ENCODE measurements at places on chromosomes 3 and 15. TPM values are rescaled to one million over a fixed set of nuclear protein-coding genes. Genes with fewer than 3 reads are reported as not detected.

- no peak for DNase-seq
Measured at GRCh38 chr15:60228101-60228500, 169.7 kb downstream of the ANXA2 start.

DNA sequence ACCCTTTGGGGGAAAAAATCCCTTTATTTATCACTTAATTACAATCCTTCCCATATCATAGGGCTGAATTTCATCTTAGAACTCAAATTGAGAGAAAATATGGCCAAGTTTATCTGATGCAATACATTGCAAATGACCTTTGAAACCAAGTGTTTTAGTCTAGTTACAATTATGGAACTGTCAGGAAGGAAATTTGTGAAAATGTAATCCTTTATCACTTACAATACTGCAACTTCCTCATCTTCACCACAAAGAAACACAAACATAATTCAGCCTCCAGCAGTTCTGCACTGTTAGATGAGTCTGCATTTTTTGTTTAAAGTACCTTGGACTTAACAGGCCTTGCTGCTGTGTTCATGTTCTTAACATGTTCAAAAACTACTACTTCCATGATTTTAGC, 4.6 kb downstream of the CCPG1 start:
- DNase-seq: no peak

DNA sequence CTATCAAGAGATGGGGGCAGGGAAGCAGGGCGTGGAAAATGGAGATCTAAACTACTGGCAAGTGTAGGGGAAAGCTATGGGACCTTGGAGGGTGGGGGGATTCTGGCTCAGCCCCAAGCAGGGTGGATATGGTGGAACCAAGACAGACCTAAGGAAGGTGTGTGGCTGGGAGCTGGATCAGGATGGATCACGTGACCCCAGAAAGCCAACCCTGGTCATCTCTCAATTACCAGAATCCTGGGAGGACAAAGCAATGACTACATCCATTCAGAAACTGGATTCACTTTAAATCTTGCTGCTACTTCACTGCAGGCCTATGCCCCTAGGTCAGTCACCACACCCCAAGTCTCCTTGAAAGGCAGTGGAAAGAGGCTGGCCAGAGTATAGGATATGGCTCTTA, 68.4 kb downstream of the WHAMM start:
- no peak for DNase-seq

GRCh38 chr3:186097663-186098451, 11.0 kb downstream of the ETV5 start:
- peak; percentile 11 for DNase-seq

DNA sequence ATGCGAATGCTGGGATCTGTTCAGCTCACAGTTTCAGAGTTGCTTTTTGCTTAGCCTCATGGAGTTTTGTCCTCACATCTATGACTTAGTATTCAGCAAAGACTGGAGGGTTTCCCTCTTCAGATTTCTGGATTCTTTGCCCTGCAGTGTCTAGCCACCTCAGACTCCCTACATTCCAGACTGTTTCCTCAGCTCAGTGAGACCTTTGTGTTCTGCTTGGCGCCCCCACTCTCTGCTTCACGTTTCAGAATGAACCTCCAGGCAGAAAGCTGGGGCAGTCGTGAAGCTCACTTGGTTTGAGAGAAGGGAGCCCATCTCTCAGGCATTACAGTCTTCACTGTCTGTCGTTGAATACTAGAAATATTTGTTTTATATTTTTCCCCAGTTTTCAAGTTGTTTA, 118.1 kb downstream of the CACNA1D start:
- no peak for DNase-seq

DNA sequence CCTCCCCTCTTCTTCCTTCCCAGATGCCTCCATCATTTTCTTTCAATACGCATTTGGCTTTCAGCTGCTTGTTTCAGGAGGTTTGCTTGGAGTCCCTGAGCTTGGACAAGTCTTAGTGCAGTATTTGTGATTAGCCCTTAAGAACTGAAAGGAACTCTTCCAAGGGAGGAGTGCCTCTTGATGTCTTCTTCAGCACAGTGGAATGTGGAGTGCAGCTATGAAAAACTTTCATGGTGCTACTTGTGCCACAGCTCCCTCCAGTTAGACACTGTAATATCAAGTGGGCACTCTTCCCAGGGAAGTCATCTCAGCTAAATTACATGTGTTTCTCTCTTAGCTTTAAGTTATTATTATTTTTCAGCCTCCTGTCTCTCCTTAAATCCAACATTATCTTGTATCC, 173.1 kb downstream of the NECTIN3 start:
- DNase-seq: no peak

DNA sequence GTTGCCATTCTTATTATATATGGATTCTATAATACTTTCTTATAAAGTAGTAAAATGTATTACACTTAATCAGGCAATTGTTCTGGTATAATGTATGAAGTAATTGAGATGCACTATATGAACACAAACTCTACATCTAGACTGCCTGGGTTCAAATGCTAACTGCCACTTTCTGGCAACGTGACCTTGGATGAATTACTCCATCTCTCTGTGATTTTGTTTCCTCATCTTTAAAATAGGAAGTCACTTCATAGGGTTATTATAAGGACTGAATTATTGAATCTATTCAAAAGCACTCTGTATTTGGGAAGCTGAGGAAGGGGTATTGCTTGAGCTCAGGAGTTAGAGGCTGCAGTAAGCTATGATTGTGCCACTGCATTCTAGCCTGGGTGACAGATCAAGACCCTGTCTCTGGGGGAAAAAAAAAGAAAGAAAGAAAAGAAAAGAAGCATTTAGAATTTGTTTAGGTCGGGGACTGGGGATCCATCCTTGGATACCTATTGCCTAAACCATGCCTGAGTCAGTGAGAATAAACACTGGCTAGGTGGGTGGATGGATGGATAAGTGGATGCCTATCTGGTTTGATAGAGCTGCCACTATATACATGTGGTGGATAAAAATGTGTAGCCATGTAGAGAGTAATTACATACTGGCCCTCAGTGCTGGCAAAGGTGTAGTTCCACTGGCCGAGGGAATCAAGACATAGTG, 2.5 kb downstream of the TM4SF1 start:
- no peak for DNase-seq

DNA sequence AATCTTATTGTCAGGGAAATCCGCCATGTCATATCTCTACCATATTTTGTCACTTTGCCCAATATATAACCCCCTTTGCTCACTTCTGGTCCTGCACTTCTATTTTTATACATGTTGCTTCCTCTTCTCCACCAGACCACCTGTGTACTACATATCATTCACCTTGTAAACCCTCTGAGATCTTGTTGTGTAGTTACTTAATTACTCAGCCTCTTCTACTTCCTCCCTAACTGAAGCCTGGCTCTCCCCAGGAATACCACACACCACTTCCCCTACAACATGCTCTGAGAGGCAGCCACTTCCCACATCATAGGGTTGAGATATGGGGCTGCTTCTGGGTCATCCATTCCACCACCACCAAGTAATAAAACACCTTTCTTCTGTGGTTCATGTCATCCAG, 10.0 kb downstream of the HEXA start:
- DNase-seq: peak; percentile 15

GRCh38 chr3:118505784-118506183, 528.9 kb downstream of the IGSF11 start:
- DNase-seq: no peak

DNA sequence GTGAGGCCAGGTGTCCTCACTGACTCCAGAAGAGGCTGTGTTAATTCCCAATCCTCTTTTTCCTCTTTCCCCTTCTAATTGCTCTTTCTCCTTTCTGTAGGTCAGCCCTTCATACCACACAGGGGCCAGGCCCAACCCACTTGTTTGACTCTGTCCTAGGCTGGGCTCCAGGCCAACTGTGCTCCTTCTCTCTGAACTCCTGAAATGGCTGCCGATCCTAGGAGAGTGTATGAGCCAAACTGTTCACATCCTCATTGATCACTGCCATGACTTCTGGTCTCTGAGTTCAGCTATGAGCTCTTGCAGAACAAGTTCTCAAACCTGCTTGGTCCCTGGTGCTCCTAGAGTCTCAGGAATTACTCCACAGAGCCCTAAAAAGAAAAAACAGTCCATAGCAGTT, 145.1 kb downstream of the VGLL4 start:
- DNase-seq: no peak

GRCh38 chr15:88913017-88913849, at the start of gene MFGE8:
TSS of gene MFGE8 (minus strand) at chr15:88913379. CDS start at chr15:88913319, 60 bp downstream.
- DNase-seq: peak; percentile 83

DNA sequence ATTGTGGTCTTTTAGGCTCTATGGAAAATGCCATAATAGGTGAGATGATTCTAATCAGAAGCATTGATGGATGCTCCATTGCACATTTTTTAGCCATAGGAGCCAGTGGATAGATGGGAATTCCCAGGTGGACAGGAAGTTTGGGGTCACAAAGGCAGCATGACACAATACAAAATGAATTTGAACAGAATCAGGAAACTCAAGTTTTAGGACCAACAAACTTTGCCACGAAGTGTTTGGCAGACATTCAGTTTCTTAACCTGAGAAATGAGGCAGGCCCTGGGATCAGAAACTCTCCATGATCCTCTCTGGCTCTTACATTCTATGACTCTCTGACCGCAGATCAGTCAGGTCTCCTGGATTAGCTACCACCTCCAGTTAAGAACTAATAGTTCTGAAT, 275.4 kb downstream of the TIGIT start:
- DNase-seq: no peak

GRCh38 chr15:62474771-62475124, 309.7 kb upstream of the C2CD4B start:
- no peak for DNase-seq

- DNase-seq: peak; percentile 34
Measured at GRCh38 chr3:152402695-152403451, 134.1 kb downstream of the MBNL1 start.

- no peak for DNase-seq
Measured at GRCh38 chr3:171874251-171874681, 31.1 kb downstream of the TMEM212 start.

GRCh38 chr15:51203797-51204196, 109.1 kb upstream of the TNFAIP8L3 start:
- no peak for DNase-seq

DNA sequence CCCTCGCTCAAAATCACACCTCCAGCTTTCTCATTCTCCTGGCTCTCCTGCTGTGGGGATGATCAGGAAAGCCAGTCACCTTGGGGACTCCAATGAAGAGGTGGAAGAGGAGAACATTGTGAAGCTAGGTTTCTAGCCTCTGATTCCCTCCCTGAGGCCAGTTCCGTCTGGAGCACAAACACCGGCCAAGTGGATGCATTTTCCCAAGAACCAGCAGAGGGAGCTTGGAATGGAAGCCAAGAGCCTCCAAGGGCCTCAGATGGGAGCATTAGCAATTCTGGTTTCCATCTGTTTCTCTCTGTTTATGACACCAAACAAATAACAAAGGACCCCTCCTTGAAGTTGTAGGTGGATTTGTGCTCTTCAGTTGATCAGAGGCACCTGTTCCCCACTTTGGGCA, 40.6 kb upstream of the NMNAT3 start:
- no peak for DNase-seq

GRCh38 chr3:151347432-151347831, 18.1 kb upstream of the P2RY13 start:
- DNase-seq: no peak

- no peak for DNase-seq
Measured at GRCh38 chr3:71277341-71277740, 306.2 kb downstream of the FOXP1 start.

- no peak for DNase-seq
Measured at GRCh38 chr3:25899352-25900101, 109.6 kb downstream of the OXSM start.

GRCh38 chr3:129317014-129317771, 38.5 kb downstream of the HMCES start:
- DNase-seq: no peak

- DNase-seq: peak; percentile 44
Measured at GRCh38 chr15:90883976-90884718, at the start of gene FES. TSS of gene FES (plus strand) at chr15:90884504. CDS start at chr15:90885046, 542 bp downstream.

GRCh38 chr3:170660139-170660538, 74.3 kb upstream of the SLC7A14 start:
- DNase-seq: no peak

- DNase-seq: peak; percentile 84
Measured at GRCh38 chr15:63473999-63474809, 30.2 kb upstream of the USP3 start.

DNA sequence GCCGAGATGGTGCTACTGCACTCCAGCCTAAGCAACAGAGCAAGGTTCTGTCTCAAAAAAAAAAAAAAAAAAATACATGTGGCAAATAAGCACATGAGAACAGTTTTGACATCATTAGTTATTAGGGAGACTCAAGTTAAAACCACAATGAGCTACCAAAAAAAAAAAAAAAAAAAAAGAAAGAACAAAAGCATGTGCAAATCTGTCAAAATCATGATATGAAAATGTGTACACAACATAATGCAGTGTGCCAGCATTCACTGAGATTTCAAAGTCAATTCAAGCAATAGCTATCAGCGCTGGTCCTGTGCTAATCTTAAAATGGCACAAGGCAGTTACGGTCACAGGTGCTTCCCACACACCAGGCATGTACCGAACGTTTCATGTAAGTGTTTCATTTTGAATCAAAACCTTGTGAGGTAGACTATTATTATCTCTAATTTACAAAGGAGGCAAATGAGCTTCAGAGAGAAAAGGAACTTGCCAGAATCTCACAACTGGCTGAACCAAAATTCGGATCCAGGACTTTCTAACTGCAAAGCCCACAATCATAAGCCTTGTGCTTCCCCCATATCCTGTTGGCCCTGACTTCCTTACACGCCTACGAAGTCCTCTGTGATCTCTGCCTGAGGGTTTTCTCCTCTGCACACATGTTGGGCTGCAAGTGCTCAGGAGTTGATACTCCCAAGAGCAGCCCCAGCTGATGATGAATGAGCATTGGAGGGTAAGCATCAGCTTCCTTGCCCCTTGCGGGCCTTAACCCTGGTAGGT, 200.1 kb upstream of the PROK2 start:
- DNase-seq: peak; percentile 69

DNA sequence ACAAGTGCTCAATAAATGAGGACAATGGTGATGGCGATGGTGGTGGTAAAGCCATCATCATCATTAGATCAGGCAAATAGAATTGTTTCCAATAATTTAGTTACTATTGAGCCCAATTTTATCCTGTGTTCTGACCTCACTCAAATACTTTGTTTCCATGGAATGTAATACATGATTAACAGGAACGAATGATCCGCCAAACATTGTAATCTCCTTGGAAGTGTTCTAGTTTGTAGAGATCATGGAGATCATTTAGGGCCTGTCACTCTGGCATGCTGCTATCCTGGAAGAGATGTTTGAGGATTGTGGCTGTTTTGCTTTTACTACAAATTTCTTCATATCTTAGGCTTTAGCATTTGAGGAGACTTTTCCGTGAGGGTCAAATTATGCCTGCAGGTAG, 2.8 kb downstream of the COL6A6 start:
- no peak for DNase-seq

GRCh38 chr3:166829896-166830295, 550.2 kb downstream of the ZBBX start:
- no peak for DNase-seq

GRCh38 chr3:50139718-50140423, 15.3 kb upstream of the SEMA3F start:
- no peak for DNase-seq

Gene C3orf20
- not detected for total RNA-seq

Gene PARP3
- 10.6 TPM for total RNA-seq

Gene PTH1R
- total RNA-seq: not detected

Gene RASL12
- total RNA-seq: not detected

Gene P2RY1
- total RNA-seq: 1.8 TPM

Gene PLA2G4E
- total RNA-seq: not detected

Measured in activated CD4-positive, alpha-beta T cell treated with anti-CD3 and anti-CD28 coated beads for 36 hours (primary cell).